ENCODE measurements at places on chromosomes 6 and 20.
A peak's percentile ranks its signal among the peaks of the same experiment; 100 is the strongest.

DNA sequence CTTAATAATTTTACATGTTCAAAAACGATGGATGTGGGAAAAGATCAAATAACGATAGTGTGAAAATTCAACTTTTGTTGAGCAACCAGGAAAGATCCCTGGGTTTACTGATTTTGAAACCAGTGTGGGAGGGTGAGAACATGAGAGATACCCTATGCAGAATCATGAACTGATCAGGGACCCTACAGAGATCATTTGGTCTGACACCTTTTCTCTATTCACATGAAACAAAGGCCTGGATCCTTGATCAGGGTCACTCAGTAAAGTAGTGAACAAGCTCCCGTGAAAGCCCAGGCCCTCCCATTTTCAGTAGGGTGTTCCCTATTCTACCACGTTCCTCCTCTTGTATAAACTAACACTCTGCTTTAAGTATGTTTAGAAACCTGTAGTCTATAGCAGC, 60.5 kb upstream of the DUSP22 start:
- no peak for DNase-seq

- DNase-seq: no peak
Measured at GRCh38 chr6:99187429-99187828, 162.0 kb downstream of the FAXC start.

GRCh38 chr20:36852187-36852586, 23.8 kb upstream of the TLDC2 start:
- DNase-seq: no peak

DNA sequence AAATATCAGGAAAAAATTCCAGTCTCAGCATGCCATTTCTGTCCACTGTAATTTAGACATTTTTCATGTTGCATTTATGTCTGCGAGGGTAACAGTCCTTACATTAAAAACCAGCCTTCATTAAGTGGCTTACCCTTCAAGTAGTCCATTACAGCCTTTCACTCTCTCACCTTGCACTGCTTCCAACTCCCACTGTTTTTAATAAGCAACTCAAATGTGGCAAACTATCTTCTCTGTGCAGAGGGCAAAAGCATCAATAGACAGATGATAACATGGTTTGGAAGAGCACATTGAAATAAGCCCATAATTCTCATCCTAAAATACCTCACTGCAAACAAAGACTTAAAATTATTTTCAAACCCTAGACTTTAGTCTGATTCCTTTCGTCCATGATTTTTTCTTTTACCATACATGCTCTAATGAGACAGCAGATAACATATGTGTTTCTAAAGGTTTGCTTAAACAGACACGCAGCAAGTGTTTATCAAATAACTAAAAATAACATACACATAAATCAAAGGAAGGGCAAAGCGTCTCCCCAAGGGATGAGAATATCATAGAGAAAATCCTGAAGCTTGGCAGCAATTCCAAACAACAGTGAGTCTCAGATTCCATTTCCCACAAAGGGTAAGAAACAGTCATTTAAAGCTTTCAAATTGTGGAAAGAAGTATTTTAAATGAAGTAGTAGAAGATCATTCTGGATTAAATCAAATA, 130.4 kb downstream of the PTPRK start:
- no peak for DNase-seq

DNA sequence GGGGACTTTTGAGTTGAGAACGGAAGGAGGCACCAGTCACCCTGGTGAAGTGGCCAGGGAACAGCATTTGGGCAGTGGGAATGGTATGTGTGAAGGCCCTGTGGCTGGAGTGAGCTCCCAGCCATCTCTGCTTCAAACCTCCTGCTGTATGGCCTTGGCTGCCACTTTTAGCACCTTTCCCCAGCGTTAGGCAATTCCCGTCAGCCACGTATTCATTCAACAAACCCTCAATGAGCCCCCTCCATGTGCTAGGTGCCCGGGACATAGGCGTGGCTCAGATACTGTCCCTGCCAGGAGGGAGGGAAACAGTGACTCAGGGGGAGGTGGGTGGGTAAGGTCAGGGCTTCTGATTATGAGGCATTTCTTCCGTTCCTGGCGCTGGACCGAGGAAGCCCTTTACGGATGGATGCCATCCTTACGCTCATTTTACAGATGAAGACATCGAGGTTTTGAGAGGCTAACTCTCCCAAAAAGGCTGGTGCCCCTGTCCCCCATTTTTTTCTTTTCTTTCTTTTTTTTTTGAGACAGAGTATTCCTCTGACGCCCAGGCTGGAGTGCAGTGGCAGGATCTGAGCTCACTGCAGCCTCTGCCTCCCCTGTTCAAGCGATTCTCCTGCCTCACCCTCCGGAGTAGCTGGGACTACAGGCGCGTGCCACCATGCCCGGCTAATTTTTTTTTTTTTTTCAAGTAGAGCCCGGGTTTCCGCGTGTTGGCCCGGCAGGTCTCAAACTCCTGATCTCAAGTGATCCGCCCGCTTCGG, 37.5 kb downstream of the SRC start:
- DNase-seq: no peak

DNA sequence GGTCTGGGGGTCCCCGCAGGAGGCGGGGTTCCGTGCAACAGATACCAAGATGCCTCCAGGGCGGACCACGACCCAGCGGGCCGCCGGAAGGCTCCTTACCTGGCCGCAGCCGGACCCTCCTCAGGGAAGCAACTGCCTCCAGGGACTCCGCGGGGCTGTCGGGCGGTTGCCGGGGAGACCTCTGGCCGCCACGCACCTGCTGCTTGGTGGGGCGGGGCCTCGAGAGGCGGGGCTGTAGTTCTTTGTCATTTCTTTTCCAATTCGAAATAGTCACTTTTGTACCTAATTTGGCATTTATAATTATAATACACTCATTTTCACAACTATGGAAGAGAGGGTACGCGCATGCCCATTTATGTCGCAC, 647 bp downstream of the AK9 start:
- peak; percentile 45 for DNase-seq

DNA sequence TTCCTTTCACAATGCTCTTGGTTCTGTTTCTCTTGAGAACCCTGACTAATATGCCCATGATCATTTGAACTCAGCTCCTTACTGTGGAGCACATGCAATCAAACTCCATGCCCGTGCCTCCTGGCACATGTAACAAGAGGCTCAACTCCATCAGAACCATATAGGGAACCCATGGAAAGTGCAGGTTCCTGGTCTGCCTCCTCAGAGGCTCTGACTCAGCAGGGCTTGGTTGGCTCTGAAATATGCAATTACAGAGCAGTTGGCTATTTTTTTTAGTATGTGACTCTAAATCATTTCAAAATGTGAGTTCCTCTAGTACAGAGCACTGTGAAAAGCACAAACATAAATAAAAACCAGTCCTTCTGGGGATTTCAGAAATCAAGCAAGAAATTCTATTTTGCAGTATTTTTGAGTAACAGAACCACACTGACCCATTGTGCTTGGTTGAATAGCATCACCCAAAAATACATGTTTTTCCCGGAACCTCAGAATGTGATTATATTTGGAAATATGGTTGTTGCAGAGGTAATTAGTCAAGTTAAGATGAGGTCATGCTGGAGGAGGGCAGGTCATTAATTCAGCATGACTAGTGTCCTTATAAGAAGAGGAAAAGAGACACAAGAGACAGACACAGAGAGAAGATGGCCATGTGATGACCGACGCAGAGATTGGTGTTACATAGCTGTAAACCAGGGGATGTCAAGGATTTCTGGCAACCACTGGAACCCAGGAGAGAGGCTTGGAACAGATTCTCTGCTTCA, 13.2 kb upstream of the MAP3K4 start:
- no peak for DNase-seq

- DNase-seq: no peak
Measured at GRCh38 chr6:112232845-112233256, 21.5 kb downstream of the LAMA4 start.

DNA sequence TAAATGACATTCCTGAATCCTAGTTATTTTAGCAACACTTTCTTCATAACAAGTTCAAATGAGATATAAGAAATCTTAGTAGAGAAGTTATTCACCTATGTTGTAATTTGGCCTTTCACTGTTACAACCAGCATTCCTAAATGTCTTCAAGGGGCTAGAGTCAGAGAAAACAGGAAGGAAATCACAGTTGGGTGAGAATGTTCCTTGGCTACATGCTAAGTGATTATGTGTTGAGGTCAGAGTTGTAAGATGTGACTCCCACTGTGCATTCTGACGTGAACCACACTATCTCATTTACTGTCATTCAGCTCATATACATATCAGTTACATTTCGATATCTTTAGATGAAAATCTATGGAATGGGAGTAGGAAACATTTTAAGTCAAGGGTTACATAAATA, 51.0 kb upstream of the MLIP start:
- no peak for DNase-seq

- DNase-seq: no peak
Measured at GRCh38 chr6:40583709-40584108, 3.5 kb downstream of the LRFN2 start.

DNA sequence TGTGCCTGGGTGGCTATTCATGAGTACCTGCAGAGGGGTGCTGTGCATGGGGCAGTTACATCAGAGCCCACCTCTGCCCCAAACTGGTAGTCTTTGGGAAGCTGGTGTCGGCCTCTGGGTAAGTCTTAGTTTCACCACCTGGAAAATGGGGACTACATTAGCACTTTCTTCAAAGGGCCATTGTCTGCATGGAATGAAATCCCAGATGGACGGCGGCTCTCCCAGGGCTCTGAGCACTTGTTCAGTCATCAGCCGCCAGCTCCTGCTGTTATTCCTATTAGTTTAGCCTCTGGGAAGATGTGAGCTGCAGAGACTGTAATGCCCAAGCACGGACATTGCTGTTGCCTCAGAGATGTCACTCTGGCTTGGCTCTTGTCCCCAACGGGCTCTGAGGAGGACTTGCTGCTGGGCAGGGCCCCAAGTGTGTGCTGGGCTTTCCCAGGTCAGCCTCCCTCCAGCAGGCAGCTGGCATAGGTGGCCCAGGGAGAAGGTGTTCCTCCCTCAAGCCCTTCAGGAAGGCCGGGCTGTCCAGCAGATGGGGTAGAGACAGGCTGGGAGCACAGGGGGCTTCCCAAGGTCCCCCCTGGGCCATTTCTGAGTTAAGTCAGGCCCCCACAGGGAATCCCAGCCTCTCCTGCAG, 268.3 kb downstream of the TFAP2C start:
- no peak for DNase-seq

- DNase-seq: no peak
Measured at GRCh38 chr6:125798734-125799508, 8.2 kb downstream of the NCOA7 start.

- no peak for DNase-seq
Measured at GRCh38 chr20:60160451-60161145, 202.4 kb downstream of the CDH26 start.

GRCh38 chr20:49335476-49335875, 57.6 kb upstream of the ZNFX1 start:
- DNase-seq: no peak

DNA sequence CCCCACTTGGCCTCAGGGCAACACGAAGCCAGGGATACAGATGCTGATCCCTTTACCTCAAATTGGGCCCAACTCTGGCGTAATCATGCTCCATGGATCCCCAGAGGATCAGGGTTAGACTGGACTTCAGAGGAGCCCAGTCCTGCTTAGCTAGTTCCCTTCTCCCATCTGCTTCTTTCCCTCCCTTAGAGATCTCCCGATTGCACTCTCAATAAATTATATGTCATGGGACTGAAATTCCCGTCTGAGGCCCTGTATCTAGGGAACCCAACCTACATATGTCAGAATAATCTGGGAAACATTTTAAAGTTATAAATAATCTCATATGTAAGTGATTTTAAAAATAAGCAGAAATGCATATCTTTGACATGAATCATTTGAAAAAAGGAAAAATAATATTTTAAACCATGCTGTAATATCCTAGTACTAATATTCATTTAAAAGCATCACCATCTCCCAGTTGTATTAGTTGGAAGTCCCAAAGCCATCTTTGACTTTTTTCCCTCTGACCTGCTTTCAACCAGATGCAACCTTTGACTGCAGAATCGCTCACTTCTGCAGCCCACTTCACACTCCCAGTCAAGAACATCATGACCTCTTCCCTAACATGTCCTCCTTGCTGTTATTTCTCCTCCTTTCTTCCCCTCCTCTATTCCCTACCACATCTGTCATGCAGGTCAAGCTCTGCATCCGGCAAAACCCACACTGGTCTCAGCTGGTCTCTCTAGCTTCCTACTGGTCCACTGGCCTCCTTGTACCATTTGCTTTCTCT, 393.6 kb downstream of the BTBD3 start:
- DNase-seq: no peak

DNA sequence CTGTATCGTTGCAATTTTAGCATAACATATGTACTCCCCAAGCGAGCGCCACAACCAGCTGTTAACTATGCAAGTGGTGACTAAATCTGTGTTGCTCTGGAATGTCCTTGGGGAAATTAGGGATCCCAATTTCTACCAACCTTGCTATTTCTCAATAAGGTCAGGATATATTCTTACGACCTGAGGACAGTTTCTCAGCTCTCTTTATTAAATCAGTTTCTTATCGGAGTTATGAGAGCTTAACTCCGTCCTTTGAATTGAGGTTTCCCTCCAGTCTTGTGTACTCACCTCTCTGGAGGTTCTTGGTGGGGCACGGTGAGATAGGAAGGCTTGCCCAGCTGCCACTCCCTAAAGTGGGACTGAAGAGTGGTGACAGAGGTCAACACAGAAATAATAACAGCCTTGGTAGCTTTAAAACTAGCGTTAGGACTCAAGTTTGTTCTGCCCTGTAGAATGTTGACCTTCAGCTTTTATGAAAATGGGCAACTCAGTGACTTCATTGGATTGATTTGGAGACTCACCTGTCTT, 694 bp downstream of the MRPS18B start:
- no peak for DNase-seq

DNA sequence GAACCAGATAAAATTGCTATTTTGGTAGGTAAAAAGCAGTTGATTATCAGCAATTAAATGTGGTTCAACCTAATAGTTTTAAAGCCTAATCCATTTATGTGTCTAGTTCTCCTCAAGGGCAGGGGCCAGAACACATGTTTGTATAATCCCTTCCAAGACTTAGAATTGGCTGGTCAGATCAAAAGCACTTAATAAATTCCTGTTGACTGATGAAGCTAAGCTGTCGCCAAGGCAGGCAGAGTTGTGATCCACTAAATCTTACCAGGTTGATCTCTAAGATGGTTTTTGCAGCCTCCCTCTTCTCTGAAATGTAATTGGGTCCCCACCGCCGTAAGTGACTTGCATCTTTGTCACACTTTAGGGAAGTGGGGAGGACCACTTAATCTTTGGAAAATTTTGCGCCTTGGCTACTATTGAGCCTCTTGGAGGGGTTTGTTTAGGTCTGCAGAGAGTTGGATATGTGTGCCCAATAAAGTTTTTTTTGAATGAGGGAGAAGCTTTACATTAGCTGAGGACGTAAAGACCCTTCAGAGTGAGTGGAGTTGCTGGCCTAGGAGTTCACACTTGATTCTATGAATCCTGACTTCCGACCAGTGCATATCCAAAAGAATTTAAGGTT, 65.9 kb downstream of the PHF20 start:
- DNase-seq: no peak
